Fibroblast of mammary gland (primary cell): ENCODE measurements at places on chromosomes 2 and 18.

DNA sequence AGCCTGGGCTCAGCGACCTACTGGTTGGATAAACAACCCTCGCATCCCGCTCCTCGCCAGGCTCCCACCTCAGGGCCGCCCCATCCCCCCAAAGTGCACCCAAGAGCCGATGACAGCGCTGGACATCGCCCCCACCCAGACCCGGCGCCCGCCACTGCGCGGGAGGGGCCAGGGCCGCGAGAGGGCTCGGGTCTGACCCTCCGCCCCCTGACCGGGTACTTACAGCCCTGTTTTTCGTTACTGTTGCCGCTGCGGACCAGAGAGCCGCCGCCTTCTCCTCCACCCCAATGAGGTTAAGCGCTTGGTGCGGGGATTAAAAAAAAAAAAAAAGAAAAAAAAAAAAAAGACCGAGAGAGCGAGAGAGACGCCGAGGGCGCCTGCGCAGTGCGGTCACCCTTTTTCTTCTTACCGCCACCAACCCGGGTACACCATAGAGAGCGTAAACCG is at the start of gene CLASP1:
TSS of gene CLASP1 (minus strand) at position 314 of the 447 bp plus-strand sequence. CDS start 43,567 bp downstream, outside the sequence.
- DNase-seq: no peak

DNA sequence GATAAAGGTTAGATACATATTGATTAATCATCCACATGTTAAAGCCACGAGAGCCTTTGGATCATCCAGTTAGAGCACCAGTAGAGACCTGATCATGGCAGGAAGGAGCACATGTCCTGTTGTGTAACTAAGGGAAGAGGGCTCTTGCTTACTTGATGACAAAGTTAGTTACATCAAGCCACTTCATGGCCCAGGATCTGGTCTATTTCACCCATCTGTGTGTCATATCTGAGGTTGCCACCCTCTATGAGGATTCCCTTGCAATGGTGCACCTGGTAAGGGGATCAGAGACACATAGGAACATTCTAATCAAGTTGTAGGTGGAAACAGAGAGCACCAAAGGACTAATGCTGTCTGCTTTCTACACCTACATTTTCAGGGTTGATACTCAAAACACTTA is 6.7 kb downstream of the ANKAR start:
- no peak for DNase-seq

DNA sequence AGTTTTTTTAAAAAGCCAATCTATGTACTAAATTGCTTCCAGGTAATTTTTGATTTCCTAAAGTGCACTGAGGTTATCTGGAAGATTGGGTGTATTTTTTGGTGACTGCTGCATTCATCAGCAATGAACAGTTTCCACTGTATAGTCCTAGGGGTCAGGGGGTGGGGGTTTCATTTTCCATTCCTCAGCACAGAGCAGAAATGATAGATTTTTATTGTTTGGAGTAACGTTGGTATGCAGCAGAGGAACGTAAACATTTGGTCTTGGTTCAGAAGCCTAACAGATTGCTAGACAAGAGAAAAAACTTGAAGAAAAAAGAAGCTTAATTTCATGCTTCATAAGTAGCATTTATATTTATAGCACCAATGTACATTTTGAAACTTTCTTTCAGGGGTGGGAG is 54.9 kb downstream of the ZCCHC2 start:
- no peak for DNase-seq

GRCh38 chr2:216371721-216372702 is at the start of gene MARCHF4:
MARCHF4 (minus strand) TSS chr2:216372483; CDS start chr2:216370260, 2,223 bp downstream.
- peak; percentile 72 for DNase-seq

GRCh38 chr2:189363559-189363958 is 77.7 kb upstream of the WDR75 start:
- peak; percentile 73 for DNase-seq

- DNase-seq: no peak
Measured at GRCh38 chr2:20728114-20728758, 61.3 kb downstream of the GDF7 start.

- DNase-seq: peak; percentile 100
Measured at GRCh38 chr18:11857177-11857887, 6.1 kb downstream of the CHMP1B start.

DNA sequence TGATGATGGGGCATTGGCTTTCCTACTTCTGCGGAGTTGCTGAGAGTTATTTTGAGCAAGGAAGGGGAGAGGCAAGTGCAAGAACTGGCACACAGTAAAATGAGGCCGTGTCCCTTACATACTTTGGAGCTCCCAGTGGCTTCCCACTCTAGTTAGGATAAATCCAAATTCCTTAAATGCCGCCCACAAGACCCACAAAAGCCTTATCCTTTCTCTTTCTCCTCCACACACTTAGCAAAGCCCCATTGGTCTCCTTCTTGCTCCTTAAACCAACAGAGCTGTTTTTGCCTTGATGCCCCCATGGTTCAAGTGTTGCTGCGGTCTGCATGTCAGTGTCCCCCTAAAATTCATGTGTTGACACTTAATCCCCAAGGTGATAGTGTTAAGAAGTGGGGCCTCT is 24.3 kb downstream of the TMEM247 start:
- DNase-seq: no peak

DNA sequence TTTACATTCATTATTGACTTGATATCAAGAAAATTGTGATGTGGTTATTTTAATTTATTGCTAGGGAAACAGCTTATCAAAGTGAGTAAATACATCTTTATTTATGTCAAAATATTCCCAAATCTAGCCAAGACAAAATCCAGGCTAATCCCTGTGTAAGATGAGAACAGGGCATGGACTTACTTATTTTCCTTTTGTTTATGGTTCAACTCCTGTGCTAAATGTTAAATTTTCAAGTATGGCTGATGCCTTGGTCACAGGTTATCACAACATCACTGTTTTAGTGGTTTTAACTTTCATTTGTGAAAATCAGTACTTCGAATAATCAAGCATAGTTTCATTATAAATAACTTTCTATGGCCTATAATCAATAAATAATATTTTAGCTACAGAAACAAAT is 657.0 kb upstream of the SYT4 start:
- no peak for DNase-seq

- peak; percentile 21 for DNase-seq
Measured at GRCh38 chr2:23622966-23623675, 238.1 kb downstream of the KLHL29 start.

DNA sequence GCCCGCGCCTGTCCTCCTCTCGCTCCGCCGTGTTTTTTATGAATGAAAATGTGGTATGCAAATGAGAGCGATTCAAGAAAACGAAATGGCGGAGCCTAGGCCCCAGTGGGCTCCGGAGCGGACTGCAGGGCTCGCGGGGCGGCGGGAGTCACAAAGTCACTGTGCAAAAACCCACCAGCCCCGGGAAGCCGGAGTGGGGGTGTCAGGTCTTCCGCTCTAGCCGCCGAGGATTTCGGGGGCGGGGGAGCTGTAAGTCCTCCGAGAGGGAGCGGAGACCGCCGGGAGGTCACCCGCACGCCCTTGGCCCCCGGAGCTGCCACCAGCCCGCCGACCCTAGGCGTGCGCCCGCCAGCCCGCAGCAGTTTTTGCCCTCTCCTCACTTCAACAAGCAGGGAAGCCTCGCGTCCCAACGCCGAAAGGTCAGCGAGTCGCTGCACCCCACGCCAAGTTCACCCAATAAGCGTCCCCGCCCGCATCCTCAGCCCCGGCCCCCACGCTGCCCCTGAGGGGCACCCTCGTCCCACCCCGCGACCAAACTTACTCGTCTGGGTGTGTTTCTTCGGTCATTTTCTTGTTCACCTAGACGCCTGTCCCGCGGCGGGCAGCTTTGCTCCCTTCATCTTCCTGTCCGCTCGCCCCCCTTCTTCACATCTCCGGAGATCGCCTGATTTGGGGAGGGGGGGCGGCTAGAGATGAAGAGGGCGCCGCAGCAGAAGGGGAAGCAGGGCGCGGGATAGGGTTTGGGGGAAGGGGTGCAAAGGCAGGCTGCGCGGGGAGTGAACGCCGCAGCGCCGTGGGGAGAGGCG is 775 bp downstream of the SPRED2 start:
- no peak for DNase-seq

DNA sequence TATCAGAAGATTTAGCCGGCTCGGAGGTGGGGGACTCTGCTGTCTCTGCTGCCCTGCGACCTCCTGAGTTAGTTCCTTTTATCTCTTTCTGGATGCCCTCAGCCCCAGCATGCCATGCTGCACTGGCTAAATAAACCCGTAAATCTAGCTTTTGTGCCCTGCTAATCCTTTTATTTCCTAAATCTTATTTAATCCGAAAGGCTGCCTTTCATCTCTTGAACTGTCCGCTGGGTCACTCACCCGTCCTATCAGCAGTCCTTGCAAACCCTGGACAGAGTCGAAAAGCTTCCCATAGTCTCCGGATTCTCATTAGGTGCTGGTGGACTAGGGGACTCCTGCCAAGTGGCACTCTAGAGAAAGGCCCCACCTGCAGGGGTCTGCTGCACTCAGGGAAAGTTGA is 122.0 kb upstream of the APCDD1 start:
- DNase-seq: no peak

- DNase-seq: peak; percentile 53
Measured at GRCh38 chr2:10097352-10098148, 17.3 kb upstream of the CYS1 start.

DNA sequence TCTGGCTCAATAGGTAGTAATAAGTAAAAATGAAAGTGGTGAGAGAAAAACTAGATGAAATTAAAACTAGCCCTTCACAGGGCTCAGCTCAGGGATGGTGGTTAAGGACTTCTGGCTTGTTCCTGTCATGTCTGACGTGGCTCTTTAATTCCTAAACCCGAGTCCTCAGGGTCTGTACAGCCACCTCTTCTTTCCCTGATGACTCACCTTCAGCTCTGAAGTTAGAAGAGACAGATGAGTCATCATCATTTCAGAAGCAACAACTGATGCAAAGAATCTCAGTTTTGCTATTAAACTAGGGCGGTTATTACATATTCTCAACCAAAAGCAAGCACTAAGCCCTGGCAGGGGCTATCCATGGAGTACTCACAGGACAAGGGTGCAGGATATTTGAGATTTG is 24.0 kb upstream of the ITGB6 start:
- peak; percentile 98 for DNase-seq

DNA sequence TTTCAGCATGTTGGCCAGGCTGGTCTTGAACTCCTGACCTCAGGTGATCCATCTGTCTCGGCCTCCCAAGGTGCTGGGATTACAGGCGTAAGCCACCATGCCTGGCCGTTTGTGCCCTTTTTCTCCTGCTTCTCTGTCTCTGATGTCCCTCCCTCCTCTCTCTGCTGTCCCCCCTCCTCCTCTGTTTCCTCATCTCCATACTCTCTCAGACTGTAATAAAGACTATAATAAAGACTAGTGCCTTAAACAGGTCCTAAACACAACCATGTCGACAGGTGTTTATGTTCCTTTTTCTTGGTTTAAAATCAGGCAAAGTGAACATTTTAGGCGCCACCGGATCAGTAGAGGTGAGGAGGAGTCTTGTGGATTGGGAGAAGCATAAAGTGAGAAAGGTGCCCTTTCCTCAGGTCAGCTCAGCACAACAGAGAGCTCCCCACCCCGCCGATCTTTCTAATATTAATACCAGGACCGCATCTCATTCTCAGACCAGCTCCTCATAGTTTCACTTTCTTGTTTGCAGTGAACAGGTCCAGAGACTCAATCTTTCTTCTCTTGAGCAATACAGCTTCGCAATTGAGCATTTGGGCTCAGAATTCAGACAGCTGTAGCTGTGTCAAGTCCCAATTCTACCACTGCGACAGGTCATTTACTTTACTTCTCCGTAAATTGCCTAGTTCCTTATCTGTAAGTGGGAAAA is 23.7 kb downstream of the TIMM21 start:
- no peak for DNase-seq

GRCh38 chr2:124333784-124334183 is 308.7 kb downstream of the CNTNAP5 start:
- DNase-seq: no peak

- DNase-seq: no peak
Measured at GRCh38 chr2:47897883-47898731, 8.2 kb downstream of the FBXO11 start.

DNA sequence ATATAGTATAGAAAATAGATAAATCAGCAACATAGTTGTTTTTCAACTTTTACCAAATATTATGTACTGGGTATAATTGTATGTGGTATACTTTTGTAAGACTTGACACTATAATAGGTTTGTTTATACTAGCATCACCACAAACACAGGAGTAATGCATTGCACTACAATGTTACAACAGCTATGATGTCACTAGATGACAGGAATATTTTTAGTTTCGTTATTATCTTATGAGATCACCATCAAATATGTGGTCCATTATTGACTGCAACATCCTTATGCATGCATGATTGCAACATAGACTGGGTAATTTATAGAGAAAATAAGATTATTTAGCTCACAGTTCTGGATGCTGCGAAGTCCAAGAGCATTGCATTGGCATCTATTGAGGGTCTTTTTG is 678.4 kb upstream of the ZNF804A start:
- peak; percentile 11 for DNase-seq

GRCh38 chr2:24054366-24055010 is 4.9 kb downstream of the FKBP1B start:
- no peak for DNase-seq

- no peak for DNase-seq
Measured at GRCh38 chr2:38407111-38407682, 30.1 kb upstream of the ATL2 start.

DNA sequence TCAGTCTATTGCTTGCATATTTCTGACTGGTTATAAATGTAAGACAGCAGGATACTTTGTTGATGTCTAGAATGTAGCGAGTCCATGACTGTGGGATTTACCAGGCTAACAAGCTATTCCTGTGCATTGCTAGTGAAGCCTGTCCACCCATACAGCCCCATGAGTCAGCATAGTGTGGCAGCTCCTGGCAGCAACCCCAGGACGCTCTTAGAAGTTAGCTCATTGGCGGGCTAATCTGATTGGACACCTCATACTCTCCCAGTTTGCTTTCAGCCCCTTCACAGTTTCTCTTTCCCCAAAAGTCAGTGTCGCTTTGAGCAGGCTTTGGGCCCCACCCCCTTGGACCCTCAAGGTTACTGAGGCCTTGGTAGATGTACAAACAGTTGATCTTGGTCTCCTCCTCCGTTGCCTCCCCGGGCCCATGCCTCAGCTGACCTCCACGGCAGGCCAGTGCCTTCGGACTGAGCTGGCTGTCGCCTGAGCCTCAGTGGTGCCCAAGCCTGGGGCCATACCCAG is 48.0 kb downstream of the COA5 start:
- DNase-seq: peak; percentile 92

DNA sequence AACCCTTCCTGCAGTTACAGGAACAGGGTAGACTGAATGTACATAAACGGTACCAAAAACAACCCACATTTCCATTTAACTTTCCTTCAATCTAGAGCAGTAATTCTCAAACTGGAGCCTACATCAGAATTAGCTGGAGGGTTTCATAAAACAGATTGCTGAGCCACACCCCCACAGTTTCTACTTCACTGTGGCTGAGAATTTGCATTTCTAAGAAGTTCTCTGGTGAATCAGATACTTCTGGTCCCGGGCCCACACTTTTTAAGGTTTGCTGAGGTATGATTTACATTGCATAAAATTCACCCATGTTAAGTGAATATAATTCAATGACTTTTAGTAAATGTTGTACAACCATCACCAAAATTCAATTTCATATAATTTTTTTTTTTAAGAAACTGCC is 113.7 kb downstream of the SRBD1 start:
- DNase-seq: peak; percentile 8

- DNase-seq: no peak
Measured at GRCh38 chr2:144213797-144214196, 306.1 kb downstream of the ZEB2 start.
